Stimulated activated CD4-positive, alpha-beta T cell treated with anti-CD3 and anti-CD28 coated beads, Interleukin-12 subunit alpha, Interleukin-12 subunit beta, amount 100 ng/mL, for 4 hours (primary cell): ENCODE measurements at places on chromosomes 16 and 17.

DNA sequence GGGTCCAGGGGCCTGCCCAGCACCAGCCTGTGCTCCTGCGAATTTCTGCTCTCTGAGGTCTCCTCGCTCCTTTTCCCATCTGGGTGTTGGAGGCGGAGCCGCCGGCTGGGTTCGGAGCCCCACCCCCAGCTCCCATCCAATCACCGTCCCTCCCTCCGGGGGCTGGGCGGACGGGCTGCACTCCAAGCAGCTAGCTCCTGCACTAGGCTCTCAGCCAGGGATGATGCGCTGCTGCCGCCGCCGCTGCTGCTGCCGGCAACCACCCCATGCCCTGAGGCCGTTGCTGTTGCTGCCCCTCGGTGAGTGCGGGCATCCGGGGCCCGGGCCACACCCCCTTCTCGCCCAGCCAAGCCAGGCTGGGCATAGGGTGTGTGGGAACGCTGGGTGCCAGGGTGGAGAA lies at the start of gene NRN1L:
NRN1L (plus strand) TSS at position 202 of the 400 bp plus-strand sequence; CDS start at position 221, 19 bp downstream.
- DNase-seq, result no peak

DNA sequence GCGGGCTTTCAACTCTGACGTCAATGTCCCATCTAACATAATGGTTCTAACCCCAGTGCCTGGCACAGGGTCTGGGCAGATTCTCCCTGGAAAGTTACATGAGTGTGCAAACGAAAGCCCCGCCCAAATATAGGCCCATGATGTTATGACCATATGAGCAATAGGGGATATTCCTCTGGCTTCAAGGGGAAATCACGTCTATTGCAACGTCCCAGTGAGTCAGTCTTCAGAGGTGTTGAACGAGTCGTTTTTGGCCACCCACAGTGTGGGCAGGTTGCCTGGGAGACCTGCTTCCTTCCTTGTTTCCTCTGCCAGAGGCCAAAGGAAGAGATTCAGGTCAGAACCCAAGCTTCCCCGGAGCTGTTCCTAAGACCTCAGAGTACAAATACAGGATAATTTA lies 30.3 kb downstream of the PIK3R5 start:
- DNase-seq, result peak; percentile 44

- no peak for DNase-seq
Measured at GRCh38 chr16:81036751-81037350, 1.2 kb downstream of the ATMIN start.

- no peak for DNase-seq
Measured at GRCh38 chr17:63954402-63955063, 18.2 kb downstream of the SCN4A start.

DNA sequence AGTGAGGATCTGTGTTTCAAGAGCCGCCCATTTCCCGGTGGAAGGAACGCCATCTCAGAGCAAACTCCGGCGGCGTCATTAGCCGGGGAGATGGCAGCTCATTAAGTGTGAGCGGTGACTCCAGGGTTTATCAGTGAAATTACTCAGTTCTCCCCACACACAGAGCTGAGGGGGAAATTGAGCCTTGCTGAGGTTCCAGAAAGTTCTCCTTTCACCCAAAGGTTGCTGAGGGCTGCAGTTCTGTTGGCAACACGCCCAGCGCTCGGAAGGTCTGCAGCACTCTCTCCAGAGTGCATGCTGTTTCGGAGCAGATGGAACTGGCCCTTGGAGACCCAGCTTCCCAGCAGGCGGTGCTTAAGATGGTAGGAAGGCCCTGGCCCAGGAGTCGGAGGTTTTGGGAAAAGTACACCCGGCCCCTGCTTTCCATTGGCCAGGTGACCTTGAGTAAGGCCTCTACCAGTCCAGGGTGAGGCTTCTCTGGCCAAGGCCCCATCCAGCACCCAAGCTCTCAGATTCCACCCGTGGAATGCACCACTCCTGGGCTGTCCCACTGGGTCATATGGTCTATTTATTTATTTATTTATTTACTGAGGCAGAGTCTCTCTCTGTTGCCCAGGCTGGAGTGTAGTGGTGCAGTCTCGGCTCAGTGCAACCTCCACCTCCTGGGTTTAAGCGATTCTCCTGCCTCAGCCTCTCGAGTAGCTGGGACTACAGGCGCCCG lies 167.7 kb upstream of the CIBAR2 start:
- DNase-seq, result no peak

GRCh38 chr17:77378318-77379064 lies 237.7 kb downstream of the SEC14L1 start:
- DNase-seq, result no peak

DNA sequence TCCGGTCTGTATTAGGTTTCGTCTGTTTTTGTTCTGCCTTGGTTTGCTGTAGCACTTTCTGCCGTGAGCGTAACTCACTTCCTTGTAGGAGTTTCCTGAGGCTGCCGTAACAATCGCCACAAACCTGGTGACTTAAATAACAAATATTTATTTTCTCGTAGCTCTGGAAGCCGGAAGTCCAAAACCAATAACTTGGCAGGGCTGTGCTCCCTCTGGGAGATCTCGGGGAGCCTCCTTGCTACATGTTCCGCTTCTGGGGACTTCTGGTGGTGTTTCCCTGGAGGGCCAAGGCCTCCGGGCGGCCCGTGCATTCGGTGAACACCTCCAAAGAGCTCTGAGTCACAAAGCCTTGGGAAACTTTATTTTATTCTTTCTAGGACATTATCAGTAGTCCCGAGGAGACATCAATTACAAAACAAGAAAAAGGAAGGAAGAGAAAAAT lies 6.8 kb upstream of the WDR45B start:
- no peak for DNase-seq

DNA sequence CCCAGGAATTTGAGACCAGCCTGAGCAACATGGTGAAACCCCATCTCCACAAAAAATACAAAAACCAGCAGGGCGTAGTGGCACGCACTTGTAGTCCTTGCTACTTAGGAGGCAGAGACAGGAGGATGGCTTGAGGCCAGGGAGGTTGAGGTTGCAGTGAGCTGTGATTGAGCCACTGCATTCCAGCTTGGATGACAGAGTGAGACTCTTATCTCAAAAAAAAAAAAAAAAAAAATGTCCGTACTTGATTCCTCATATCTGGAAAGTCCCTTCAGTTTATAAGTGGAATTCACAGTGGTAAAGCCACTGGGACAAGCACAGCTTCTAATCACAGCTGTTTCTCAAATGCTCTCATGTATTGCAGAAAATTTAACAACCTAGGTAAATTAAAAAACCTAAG lies 78.6 kb upstream of the CREBBP start:
- DNase-seq, result no peak

- DNase-seq, result no peak
Measured at GRCh38 chr17:64402469-64402868, 11.8 kb upstream of the PECAM1 start.

- peak; percentile 63 for DNase-seq
Measured at GRCh38 chr16:57802341-57803133, at the start of gene KIFC3. Gene KIFC3 (minus strand): TSS chr16:57802491. CDS start chr16:57798243, 4,248 bp downstream.

- DNase-seq, result no peak
Measured at GRCh38 chr16:47523342-47524006, 62.3 kb downstream of the PHKB start.
